ENCODE measurements at places on chromosomes 2 and 18.

GRCh38 chr2:233993461-233993860 is 57.0 kb upstream of the SPP2 start:
- no peak for DNase-seq

GRCh38 chr2:144501118-144501517 is 18.8 kb downstream of the ZEB2 start:
- no peak for DNase-seq

DNA sequence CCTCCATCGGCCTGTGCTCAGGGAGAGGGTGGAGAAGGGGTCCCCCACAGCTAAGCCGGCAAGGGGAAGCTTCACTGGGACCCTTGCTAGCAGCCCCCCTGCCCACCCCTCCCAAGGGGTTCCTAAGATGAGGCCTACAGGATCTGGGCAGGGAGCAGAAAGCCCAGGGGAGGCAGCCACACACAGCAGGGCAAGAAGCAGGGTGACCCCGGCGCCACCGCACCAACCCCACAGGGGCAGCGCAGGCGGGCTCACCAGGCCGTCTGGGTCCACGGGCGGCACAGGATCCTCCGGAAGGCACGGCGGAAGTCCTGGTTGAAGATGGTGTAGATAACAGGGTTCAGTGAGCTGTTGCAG is 1.8 kb downstream of the ADRA2B start:
- DNase-seq, result no peak

DNA sequence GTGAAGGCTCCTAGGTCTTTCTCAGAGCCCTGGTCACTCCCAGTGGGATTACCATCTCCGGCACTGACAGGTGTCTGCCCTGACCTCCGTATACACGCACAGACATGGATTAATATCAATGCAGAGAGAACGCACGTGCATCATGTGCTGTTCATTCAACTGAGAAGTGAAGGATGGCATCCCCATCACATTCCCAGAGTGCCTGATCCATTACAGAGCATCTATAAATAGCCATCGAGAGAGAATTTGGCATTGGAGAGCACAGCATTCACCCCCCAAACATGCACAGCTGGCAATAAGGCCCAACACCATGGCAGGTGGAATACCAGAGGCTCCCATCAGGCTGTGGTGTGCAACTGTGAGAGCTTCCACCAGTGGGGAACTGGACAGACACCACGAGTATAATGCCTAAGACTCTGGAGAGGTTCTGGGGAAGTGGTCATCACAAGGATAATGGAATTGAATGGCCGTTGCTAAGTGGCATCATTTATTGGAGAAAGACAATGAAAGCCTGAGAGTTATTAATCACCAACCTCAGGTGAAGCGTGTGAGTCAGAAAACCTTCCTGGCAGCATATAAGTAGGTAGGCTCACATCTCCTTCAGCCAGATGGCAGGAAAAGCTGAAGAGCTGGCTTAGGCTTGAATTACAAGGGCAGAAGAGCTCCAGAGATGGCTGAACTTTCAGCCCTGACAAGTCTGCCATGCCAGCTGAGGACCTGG is 244.5 kb upstream of the ID2 start:
- DNase-seq, result no peak

DNA sequence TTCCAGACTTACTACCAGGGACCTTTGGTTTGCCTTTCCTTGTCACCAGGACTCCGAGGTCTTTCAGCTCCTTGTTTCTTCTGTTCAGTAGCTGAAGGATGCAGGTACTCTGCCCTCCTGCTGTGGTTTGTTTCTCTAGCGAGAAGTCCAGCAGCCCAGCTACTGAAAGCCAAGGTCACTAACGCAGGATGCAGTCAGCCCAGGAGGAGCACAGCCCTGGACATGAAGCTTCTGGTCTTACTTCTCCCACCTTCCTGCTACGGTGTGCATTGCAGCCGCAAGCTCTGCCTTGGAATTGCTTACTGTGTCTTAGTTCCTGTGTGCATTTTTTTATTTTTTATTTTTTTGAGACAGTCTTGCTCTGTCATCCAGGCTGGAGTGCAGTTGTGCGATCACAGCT is 62.4 kb downstream of the DGKD start:
- DNase-seq, result no peak

DNA sequence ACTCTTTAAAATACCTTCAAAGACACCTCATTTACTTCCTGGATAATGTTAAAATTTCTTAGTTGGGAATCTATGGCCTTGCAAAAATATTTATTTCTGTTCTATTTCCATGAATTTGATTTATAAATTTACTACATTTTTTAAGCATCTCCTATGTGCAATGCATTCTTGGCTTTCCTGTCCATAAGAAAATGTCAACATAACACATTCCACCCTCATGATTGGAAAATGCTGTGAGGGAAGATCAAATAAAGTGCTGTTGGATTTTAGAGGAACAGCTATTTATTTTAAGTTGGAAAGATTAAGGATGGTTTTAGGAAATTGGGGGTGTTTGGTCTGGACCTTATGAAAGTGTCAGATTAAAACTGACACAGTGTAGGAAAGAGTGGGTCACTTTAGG is 45.4 kb upstream of the MC4R start:
- no peak for DNase-seq

- DNase-seq, result no peak
Measured at GRCh38 chr18:32629981-32630700, 142.7 kb downstream of the KLHL14 start.

- no peak for DNase-seq
Measured at GRCh38 chr2:78065366-78065765, 543.2 kb upstream of the LRRTM4 start.

- DNase-seq, result no peak
Measured at GRCh38 chr18:44392933-44393332, 287.8 kb upstream of the SETBP1 start.

GRCh38 chr2:215848698-215849097 is 164.7 kb downstream of the MREG start:
- no peak for DNase-seq

- no peak for DNase-seq
Measured at GRCh38 chr2:145431181-145431951, 911.4 kb upstream of the ZEB2 start.

DNA sequence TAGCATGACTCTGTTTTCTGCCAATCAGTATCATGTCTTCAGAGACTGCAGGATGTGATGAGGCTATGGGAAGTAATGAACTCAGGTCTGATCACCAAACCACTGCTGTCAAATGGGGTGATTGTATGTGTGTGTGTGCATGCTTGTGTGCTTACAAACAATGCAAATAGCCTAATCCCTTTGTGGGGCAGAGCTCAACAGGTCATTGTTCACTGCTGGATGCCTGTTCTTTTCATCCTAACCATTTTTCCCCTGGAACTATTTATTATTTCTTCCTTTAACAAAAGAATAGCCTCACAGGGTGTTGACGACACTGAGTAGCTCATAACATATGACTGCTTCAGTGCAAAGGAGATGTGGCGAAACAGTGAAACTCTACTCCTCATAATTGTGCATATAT is 55.9 kb downstream of the NXPH2 start:
- DNase-seq, result no peak

DNA sequence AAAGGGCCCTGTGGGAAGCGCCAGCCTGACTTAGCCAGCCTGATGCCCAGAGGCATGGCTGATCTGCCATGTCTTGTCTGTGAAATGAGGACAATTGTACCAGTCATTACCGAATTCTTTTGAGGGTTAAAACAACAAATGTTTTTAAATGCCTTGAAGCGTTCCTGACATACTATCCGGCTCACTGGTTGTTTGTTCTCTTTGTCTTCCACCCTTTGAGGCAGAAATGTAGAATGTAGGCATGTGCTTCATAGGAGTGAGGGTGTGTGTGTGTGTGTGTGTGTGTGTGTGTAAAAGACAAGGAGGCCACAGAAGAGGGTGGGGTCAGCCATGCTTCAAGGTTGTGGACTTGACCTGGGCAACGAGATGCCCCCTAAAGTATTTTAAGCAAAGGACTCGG is 35.5 kb downstream of the TGFBRAP1 start:
- DNase-seq, result no peak

- DNase-seq, result peak; percentile 73
Measured at GRCh38 chr2:168348076-168348475, 100.7 kb upstream of the STK39 start.

DNA sequence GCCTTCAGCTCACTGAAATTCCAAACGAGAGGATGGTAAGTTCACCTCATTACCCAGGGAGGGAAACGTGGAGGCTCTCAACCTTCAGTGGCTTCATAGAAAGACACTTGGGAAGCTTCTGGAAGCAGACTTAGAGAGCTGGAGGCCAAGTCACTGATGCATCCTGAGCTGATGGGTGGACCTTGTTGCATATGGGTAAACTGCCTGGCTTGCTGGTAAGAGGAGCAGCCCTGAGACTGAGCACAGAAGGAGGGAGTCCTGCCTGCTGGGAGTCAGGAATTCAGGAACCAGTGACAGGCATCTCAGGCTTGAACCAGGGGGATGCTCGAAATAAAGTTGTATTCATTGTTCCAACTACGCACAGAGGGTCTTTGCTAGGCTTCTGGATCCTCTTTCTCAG is 66.5 kb upstream of the NPAS2 start:
- no peak for DNase-seq

DNA sequence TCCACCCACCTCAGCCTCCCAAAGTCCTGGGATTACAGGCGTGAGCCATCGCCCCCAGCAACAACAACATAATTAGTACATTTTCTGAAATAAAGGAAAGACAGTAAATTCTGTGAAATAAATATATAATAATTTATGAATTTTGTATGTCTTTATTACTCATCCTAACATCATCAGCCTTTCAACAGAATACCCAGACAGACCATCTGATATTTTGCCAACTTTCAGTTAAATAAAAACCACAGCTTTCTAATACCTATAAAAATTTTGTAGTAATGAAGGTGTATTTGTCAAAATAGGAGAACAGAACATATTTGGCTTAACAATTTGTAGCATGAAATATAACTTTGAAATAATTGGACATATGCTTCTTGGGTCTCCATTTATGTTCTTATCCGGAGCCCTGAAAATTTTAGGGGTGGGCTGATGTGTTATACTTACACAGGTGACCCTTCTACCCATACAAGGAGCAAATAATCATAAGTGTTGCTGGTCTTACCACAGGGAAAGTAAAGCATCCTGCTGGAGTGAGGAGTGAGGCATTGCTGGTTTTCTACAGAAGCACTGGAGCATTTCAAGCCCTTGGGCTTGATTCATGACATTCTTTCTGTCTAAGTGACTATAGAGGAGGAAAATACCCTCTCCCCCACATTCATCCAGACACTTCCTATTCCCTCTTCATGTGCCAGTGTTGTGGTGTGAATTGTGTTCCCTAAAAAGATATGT is 99.3 kb downstream of the SPOPL start:
- no peak for DNase-seq

- DNase-seq, result peak; percentile 82
Measured at GRCh38 chr2:74532222-74532621, 2.5 kb downstream of the HTRA2 start.

DNA sequence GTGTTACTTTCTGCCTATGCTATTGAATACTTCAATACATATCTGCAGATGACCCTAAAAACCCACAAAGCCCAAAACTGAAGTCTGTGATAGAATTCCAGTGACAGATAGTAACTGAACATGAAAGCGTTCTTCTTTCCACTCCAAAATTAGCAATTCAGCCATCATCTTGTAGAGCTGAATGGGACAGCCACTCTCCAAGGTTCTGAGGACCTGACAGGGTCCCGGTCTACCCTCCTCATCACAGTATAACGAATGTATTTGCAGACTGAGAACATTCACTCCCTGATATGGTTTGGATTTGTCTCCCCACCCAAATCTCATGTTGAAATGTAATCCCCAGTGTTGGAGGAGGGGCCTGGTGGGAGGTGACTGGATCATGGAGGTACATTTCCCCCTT is 189.5 kb downstream of the MTCL1 start:
- DNase-seq, result no peak

- DNase-seq, result no peak
Measured at GRCh38 chr2:236628256-236628901, 58.8 kb downstream of the ACKR3 start.

- DNase-seq, result no peak
Measured at GRCh38 chr2:187566712-187567111, 12.5 kb upstream of the TFPI start.

- DNase-seq, result no peak
Measured at GRCh38 chr2:237453671-237454070, 33.4 kb upstream of the MLPH start.

DNA sequence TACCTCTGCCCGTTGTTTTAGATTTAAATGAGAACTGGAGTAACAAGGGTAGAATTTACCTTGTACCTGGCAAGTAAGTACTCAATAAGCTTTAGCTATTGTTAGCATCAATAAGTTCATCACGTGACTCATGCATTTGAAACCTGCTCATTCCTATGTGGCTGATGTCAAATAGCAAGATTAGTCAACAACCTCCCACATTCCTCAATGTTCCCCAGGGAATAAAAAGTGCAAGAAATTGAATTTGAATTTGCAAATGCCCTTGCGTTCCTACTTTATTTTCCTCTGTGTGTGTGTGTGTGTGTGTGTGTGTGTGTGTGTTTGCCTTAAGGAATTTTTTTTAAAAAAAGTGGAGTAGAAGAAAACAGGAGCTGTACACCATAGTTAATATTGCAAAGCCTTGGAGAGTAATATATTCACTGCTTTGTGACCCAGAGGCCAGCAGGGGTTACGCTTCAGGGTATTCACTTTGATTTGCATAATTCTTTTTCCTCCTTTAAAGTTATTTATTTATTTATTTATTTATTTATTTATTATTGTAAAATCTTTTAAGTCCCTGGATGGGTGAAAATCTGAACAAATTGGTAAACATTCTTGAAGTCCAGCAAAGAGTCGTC is 43.9 kb upstream of the DNAH7 start:
- DNase-seq, result no peak

GRCh38 chr2:55088400-55088799 is 38.1 kb upstream of the RTN4 start:
- DNase-seq, result no peak

- peak; percentile 31 for DNase-seq
Measured at GRCh38 chr2:190532581-190532980, 1.9 kb downstream of the NEMP2 start.

- no peak for DNase-seq
Measured at GRCh38 chr2:32617599-32618189, 10.2 kb upstream of the TTC27 start.
